ENCODE measurements at places on chromosomes 11 and 22. TPM values are rescaled to one million over a fixed set of nuclear protein-coding genes. Genes with fewer than 3 reads are reported as not detected.

DNA sequence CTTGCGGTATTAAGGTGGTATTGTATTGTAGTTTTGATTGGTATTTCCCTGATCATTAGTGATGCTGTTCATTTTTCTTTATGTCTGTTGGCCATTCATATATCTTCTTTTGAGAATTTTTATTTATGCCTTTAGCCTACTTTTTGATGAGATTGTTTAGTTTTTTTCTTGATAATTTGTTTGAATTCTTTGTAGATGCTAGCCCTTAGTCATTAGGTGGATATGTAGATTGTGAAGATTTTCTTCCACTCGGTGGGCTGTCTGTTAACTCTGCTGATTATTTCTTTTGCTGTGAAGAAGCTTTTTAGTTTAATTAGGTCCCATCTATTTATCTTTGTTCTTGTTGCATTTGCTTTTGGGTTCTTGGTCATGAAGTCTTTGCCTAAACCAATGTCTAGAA, 115.4 kb downstream of the VPREB1 start:
- DNase-seq, result no peak
- H3K27me3 ChIP-seq, result peaks cover 53% of the 10 kb centered on the region
- H3K27ac ChIP-seq, result no peak overlapping the region
- no peaks in the 10 kb centered on the region for H3K4me1 ChIP-seq
- H3K36me3 ChIP-seq, result no peaks in the 10 kb centered on the region

GRCh38 chr22:46746620-46747019, 8.6 kb upstream of the CERK start:
- H3K36me3 ChIP-seq, result no peaks in the 10 kb centered on the region
- no peaks in the 10 kb centered on the region for H3K4me1 ChIP-seq
- DNase-seq, result no peak
- H3K27me3 ChIP-seq, result no peaks in the 10 kb centered on the region

DNA sequence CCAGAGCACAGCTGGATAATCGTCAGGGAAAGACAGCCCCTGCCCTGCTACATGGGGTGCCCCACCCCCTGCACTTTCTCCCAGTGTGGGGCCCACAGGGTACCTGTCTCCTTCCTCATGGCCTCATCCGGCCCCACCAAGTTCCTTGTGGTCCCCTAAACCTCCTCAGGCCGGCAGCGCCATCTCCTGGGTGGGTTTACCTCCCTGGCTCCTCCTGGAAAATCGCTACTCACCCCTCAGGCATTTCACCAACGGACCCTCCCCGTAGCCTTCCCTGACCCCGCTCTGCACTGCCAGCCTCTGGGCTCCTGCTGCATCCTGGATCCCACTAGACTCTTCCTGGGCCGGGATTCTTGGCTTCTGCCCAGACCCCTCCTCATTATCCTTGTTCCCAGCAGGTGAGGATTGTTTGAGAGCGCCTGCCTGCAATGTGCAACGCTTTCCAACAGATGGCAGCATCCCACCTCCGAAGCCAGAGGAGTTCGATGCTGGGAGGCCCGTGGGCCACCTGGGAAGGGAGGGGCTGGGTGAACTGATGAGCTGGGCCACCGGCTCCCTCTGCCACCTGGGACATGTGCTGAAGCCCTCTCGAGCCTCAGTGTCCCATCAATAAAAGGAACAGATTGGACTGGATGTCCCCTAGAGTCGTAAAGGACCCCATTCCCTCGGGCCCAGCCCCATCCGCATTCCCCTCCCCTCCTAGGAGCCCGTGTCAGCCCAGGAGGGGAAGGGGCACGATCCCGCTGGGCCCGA, 44.2 kb upstream of the TTLL12 start:
- peak overlapping the region; percentile 56 for H3K4me3 ChIP-seq
- H3K27me3 ChIP-seq, result no peaks in the 10 kb centered on the region

GRCh38 chr11:34245041-34245440, 112.8 kb downstream of the ABTB2 start:
- no peak for DNase-seq
- H3K27ac ChIP-seq, result no peak overlapping the region
- H3K27me3 ChIP-seq, result no peaks in the 10 kb centered on the region
- H3K36me3 ChIP-seq, result no peaks in the 10 kb centered on the region
- H3K4me3 ChIP-seq, result no peak overlapping the region

The APOL5 gene
- total RNA-seq, result not detected

The CSNK1E gene
- total RNA-seq, result 230 TPM

The MUC5AC gene
- total RNA-seq, result not detected

The CYTH4 gene
- total RNA-seq, result not detected
